ENCODE measurements at places on chromosomes 4 and X.

DNA sequence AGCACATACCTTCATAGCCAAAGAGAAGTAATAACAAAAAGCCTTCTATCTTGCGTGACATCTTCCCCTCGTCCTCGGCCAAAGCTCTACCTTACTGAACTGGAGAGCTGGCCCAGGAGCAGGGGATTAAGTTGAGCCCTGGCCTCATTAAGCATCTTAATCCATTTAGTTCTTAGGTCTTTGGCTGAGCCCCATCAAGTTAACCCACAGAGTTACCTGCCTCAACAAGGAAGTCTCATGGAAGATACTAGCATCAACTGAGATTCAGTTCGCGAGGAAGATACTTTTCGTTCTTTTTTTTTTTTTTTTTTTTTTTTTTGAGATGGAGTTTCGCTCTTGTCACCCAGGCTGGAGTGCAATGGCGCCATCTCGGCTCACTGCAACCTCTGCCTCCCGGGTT is at the start of gene RS1:
Gene RS1, minus strand, starts transcription at position 101 of the 400 bp plus-strand sequence. Its CDS starts 40 bp downstream, at position 61.
- DNase-seq = no peak

GRCh38 chr4:151325111-151325948 is at the start of gene SH3D19:
SH3D19 (minus strand) TSS chr4:151325605; CDS start chr4:151325352, 253 bp downstream.
- DNase-seq = peak; percentile 22

- DNase-seq = no peak
Observed at GRCh38 chrX:20995829-20996228, 378.4 kb upstream of the CNKSR2 start.

DNA sequence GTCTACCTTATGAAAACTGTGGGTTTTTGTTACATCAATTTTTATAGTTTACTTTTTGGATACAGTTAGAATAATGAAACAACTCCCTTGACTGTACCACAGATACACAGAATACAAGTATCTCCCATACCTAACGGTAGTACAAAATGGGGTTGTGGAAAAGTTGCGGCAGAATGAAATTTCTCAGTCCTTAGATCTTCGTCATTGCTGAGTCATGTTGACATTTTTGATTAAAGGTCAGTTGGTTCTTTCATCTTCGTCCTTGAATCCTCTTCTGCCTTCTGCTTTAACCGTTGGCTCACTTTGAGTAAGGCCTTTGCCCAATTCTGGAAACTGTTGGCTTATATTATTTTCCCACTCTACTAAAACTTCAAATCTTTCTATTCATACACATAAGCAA is 75.6 kb downstream of the TRIML1 start:
- no peak for DNase-seq

GRCh38 chr4:128528793-128529553 is 241.4 kb upstream of the PGRMC2 start:
- no peak for DNase-seq

GRCh38 chrX:21394792-21395191 is 20.6 kb downstream of the CNKSR2 start:
- no peak for DNase-seq

DNA sequence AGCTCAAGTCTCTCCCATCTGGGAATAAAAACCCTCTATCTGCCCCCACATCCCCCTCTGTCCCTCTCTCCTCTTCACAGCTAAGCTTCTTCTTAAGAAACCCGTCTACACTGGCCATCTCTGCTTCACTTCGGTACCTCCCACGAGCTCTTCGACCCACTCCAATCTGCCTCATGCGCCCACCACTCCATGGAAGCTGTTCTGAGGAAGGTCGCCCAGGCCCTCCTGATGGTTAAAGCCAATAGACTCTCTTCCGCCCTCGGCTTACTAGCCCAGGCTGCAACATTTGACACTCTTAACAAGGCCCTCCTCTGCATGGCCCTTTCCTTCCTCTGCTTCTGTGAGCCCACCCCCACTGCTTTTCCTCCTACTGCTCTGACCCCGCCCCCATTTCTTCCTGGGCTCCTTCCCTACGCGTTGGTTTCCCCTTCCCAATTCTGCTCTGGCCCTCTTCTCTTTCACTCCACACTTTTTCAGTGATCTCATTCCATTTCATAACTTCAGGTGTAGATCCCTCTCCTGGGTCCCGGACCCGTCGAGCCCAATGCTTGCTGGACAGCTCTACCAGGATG is 11.8 kb downstream of the IQSEC2 start:
- DNase-seq = no peak

DNA sequence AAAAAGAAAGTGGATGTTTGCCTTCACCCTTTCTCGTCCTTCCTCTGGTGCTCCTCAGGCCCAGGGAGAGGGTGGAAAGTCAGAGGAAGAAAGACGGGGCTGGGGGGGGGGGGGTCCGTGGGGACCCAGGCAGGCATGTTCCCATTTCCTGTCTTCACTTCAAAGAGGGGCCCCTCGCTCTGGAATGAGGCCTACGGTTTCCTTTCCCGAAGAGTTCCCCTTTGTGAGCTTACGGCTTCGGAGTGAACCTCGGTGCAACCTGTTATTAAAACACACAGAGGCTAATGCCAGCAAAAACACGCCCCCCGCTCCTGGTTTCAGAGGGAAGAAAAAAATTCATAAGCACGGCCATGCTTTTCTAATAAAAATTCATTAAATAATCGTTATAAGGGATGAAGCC is 40.1 kb downstream of the SHOX start:
- DNase-seq = no peak

DNA sequence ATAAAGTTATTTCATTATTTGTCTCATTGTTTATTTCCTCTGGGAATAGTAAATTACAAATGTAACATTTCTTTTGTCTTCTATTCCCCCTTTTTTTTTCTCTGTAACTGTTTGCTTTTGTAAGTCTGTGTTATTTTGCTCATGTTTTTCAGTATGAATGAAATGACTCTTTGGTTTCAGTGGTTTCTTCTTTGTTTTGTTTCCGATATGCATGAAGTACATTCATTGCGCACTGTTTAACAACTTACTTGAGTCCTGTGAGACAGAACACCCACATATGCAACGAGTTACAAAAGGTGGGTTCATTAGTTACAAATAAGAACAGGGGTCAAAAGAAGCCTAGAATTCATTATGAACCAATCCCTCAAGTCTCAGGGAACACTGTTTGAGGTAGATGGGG is 175.0 kb upstream of the UGT8 start:
- DNase-seq = no peak

DNA sequence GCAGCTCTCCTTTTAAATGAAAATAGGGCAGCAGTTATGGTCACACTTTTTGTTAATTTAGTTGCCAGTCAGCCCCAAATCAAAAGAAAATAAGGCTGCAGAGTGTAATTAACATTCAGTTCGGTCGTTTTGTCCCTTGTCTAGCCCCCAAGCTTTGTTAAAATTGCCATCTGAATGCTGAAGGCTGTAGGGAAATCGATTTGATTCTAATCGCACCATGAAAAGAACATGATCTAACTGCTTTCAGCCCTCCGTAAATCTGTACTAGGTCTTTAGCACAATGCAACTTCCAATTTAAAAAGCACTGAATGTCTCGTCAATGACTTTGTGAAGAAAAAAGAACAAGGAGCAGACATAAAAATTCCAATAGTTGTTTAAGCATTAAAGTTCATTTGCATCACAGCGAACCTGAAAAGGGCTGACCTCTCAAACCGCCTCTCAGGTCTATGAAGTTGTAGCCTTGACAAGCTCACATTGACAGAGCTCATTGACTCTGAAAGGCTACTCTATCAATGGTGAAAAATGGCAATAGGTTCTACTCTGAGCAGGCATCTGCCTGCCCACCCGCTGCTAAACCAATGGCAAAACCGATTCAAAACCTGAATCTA is 48.9 kb downstream of the CHIC2 start:
- DNase-seq = no peak

GRCh38 chr4:5828005-5828391 is 64.9 kb downstream of the CRMP1 start:
- no peak for DNase-seq
